ENCODE measurements at places on chromosomes 6 and 20. TPM values are rescaled to one million over a fixed set of nuclear protein-coding genes. Genes with fewer than 3 reads are reported as not detected.

The SLPI gene
- 0.49 TPM for total RNA-seq

The FANCE gene
- 10.8 TPM for total RNA-seq

The GRIK2 gene
- 1.1 TPM for total RNA-seq

The VSTM2L gene
- 2.0 TPM for total RNA-seq

The HLA-DMB gene
- 0.65 TPM for total RNA-seq

The MCHR2 gene
- total RNA-seq = not detected

The SAPCD1 gene
- total RNA-seq = 5.7 TPM

The SLC35F1 gene
- total RNA-seq = 0.33 TPM

The GMPR gene
- 2.4 TPM for total RNA-seq

The APCDD1L gene
- total RNA-seq = 27.9 TPM

Data from mesangial cell (primary cell).